ENCODE measurements at places on chromosomes 7 and 10.

- peak; percentile 26 for DNase-seq
These were observed 113.5 kb upstream of the C10orf90 start for GRCh38 chr10:126783806-126784557.

- DNase-seq = no peak
These were observed 82.6 kb upstream of the ELMO1 start for GRCh38 chr7:37531225-37531624.

DNA sequence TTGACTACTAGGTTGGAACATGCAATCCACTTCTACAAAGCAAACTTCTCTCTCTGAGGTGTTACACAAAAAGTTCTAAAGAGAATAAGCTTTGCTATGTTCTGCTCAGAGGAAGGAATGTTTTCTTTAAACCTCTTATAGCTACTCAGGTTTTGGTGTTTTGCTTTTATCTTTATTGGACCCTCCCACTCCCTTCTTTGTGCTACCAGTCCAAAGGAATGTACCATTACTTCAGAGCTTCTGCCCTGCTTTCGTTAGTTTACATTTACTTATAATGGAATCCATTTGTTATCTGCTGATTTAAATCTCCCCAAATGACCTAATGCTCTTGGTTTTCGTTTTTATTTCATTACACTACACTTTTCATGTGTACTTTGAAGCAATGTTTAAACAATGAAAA is 154.9 kb downstream of the ATE1 start:
- no peak for DNase-seq

DNA sequence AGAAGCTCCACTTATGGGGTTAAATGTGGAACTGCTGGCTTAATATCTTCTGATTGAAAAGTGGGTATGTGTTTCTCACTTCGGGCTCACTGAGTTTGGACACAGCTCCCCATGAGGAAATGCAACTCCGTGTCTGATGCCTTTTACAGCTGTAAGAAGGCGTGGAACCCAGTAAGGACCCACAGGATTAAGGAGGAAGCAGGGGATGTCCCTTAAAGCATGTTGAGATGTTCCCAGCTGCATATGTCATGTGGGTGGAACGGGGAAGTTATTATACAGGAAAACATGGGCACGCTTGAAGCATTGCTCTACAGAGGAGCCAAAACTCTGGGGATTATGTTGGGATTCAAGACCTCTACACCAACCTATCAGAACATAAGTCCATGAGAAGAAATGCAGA is 224.4 kb downstream of the NEBL start:
- DNase-seq = no peak

DNA sequence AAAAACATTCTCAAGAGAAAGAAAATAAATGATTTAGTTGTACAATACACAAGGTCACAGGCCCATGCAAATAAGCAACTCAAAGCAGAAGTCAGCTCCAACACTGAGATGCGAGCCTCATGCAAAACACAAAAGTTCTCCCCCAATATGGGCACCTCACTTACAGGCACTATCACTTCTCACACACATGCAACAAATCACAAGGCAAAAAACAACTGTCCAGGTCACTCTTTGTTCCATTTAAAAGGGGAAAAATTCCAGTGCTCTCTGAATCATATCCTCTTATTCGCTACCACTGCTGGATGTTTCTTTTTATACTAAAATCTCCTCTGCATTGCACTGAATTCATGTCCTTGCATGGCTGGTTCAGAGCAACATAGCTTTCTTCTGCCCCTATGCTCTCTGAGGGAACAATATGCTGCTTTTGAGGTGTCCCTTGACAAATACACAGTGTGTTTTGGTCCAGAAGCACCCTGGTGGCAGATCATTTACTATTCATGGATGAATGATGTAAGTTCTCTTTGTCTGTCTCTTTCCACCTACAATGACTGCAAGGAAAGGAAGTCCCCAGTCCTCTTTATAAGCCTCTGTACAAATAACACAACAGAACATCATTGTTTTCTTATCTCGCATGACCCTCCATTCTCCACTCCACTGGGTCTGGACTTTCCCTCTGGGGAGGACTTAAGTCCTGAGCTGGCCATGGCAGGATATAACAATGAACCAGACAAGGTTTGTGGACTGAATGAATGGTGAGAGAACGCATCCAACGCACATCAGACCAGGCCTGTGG is 85.4 kb upstream of the GSDME start:
- DNase-seq = no peak

- no peak for DNase-seq
These were observed 28.6 kb downstream of the RPS24 start for GRCh38 chr10:78062296-78062695.

GRCh38 chr10:19421674-19422073 is 373.1 kb downstream of the MALRD1 start:
- no peak for DNase-seq

DNA sequence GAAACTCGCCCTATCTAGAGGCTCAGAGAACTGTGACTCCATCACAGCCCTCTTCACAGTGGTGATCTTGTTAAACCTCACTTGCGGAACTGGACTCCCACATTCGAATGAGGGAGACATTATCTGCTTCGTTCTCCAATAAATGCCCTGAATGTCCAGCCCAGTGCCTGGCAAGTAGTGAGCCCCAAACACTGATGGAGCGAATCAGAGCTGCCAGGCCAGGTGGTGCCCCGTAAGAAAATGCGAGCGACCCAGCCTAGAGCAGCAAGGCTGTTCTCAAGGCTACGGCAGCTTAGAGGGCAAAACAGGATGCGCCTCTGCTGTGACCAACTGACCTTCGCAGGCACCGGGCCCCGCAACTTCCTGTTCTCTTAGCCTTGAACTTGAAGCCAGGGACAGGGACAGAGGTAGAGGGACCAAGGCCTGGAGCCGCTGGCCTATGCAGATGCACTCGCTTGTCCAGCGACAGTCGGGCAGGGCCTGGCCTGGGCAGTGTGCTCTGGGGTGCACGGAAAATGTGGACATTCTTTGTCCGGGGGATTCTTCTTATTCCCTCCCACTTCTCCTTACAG is 217.6 kb downstream of the TCERG1L start:
- DNase-seq = no peak

DNA sequence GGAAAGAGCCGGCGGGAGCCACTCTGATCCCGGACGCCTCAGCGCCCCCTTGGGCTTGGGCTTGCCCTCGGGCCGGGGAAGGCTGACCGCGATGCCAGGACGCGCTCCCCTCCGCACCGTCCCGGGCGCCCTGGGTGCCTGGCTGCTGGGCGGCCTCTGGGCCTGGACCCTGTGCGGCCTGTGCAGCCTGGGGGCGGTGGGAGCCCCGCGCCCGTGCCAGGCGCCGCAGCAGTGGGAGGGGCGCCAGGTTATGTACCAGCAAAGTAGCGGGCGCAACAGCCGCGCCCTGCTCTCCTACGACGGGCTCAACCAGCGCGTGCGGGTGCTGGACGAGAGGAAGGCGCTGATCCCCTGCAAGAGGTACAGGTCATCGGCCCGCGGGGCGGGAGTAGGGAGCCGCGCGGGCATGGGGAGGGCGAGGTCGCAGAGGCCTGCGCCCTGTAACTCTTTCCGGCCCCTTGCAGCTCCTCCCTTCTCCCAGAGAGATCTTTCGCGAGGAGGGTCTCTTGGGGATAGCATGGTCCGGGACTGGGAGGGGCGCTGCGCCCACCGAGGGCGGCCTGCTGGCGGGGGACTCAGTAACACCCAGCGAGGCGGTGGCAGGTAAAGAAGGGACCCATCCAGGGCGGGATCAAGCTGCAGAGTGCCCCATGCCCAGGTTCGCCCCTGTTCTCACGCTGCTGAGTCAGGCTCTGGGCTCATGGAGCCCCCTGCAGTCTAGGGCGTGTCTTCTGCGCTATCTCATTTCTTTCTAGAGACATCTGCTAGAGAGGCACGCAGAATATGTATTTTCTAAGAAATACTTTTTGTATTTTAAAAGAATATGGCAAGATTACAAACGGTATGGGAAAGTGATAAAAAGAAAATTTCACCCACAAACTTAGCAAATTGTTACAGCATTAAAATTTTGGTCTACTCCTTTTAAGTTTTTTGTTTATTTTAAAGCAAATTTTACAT is 687 bp downstream of the EPDR1 start:
- DNase-seq = no peak

DNA sequence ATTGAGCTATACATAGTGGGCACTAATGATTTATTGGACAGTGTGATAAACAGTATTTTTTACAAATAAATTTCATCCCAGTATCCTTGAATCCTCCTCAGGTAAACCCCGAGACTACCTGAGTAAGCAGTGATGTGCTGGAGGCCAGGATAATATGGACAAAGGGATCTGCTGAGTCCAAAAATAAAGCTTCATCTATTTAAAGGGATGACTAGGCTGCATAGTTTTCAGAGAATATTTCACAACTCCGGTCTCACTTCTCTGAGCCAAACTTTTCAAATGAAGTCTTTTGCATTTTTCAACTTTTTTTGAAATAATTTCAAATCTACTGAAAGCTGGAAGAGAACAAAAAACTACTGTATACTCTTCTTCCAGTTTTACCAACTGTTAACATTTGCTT is 2.5 kb downstream of the ACTR3B start:
- peak; percentile 12 for DNase-seq

DNA sequence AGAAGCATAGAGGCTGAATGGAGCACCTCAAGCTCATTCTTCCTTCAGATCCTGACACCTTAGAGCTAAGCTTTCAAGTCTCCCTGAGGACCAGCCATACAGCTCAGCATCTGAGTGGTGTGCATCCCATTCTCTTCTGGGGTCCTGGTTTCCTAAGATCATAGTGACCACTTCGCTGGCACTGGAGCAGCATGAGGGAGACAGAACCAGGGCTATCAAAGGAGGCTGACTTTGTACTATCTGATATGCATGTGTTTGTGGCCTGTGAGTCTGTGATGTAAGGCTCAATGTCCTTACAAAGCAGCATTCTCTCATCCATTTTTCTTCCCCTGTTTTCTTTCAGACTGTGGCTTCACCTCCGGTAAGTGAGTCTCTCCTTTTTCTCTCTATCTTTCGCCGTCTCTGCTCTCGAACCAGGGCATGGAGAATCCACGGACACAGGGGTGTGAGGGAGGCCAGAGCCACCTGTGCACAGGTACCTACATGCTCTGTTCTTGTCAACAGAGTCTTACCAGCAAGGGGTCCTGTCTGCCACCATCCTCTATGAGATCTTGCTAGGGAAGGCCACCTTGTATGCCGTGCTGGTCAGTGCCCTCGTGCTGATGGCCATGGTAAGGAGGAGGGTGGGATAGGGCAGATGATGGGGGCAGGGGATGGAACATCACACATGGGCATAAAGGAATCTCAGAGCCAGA is 31.0 kb downstream of the PRSS2 start:
- no peak for DNase-seq

DNA sequence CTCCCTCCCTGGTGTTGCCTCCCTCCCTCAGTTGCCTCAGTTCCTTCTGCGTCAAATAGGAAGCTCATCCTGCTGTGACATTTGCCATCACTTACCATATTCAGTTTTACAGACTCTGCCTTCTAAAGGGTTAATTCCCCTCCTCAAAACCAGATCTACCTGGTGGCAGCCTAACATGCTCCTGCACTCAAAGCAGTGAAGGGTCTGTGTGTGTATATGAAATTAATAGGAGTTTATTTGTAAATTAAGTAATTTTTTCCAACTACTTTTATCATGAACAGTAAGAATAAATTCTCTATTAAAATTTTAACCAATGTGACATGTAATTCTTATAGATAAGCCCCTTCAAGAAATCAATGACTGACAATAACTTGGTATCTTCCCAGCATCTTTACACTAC is 158.6 kb upstream of the INSYN2A start:
- DNase-seq = no peak

DNA sequence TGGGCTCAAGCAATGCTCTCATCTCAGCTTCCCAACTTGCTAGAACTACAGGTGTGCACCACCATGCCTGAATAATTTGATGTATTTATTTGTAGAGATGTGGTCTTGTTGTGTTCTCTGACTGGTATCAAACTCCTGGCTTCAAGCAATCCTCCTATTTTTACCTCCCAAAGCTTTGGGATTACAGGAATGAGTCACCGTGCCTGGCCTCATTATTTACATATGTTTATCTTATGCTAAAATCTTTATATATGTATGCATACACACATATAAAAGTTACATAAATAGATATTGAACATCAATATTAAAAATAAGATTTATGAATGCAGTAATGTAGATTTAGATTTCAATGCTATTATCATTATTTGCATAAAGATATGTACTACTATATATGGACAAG is 1634.5 kb upstream of the LRRTM3 start:
- DNase-seq = no peak

- DNase-seq = no peak
These were observed 215.9 kb downstream of the CRPPA start for GRCh38 chr7:16205466-16205865.

- DNase-seq = no peak
These were observed 271.9 kb downstream of the MTERF1 start for GRCh38 chr7:91608606-91609005.

GRCh38 chr10:102401735-102402511 is 6.4 kb downstream of the NFKB2 start:
- peak; percentile 79 for DNase-seq

- peak; percentile 73 for DNase-seq
These were observed 32.4 kb downstream of the KMT2E start for GRCh38 chr7:105046414-105046813.

DNA sequence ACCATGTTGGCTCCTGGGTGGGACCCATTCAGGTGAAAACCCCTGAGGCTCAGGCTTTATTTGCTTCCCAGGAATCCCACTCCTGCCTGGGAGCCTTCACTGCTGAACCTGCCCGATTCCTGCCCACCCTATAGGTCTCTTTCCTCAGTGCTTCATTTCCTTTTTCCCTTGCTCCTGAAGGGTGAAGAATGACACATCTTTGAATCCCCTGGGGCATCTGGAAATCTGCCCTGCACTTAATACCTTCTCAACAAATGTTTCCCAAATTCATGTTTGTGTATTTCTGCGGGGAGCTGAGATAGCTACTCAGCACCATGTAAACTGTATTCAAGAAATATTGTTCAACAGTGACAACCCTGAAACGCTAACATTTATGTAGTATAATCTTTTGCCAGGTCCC is 10.3 kb upstream of the PCBD1 start:
- DNase-seq = peak; percentile 35

- DNase-seq = no peak
These were observed 175.4 kb downstream of the GRID1 start for GRCh38 chr10:86191166-86191565.

- no peak for DNase-seq
These were observed 45.7 kb upstream of the SFTPD start for GRCh38 chr10:79994556-79994955.

DNA sequence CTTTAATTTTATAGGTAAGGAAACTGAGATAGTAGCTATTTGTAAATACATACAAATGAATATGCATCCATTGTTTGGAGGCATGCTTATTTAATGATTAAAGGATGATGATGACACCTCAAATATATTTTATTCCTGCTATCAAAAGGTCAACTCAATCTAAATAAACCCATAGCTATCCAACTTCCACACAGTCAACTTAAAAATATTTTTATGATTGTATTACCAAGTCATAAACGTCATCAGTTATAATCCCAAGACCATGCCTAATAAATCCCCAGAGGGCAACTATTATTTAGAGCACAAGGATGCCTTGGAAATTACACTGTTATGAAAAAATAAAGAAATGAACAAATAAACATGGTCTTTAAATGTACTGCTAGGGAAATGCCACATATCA is 102.1 kb downstream of the MPP7 start:
- peak; percentile 85 for DNase-seq

- peak; percentile 72 for DNase-seq
These were observed 130.5 kb downstream of the GRK5 start for GRCh38 chr10:119337796-119338432.

- peak; percentile 96 for DNase-seq
These were observed 102.1 kb upstream of the MDFIC start for GRCh38 chr7:114819616-114820362.
